ENCODE measurements at places on chromosomes 3 and 15.

DNA sequence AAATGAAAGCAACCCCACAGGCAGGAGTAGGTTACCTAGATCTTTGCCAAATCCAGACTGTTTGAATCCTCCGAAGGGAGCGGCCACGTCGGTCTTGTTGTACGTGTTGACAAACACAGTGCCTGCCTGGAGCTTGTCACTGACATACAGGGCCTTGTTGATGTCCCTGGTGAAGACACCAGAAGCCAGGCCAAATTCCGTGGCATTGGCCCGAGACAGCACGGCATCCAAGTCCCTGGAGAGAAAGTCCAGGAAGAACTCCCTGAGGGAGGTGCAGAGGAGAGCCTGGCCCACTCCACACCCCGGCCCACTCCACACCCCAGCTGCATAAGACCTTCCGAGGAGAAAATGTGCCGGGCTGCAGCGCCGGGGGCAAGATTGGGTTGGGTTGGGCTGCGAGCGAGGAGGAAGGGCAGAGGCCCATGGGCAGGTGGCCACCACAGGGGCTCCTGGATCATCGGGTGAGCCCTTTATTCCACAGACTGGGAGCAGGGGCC, 21.8 kb upstream of the SLC41A3 start:
- peak; percentile 2 for DNase-seq

DNA sequence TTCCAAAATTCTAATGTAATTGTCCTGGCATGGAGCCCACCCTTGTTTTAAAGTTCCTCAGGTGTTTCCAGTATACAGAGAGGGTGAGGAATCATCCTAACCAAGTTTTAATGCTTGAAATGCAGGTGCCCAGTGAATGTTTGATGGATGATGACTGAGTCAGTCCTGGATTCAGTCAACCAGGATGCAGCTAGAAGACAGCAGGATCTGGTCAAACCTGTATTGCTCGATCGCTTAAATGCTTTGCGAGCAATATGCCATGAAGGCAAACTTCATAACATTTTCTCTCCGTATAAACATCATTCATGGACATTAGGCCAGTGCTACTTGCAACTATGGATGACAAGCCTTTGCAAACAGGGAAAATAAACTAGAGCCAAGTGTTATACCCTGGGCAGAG, 591.2 kb downstream of the RSL24D1 start:
- no peak for DNase-seq

GRCh38 chr15:89802986-89803824, 11.4 kb downstream of the ANPEP start:
- no peak for DNase-seq

DNA sequence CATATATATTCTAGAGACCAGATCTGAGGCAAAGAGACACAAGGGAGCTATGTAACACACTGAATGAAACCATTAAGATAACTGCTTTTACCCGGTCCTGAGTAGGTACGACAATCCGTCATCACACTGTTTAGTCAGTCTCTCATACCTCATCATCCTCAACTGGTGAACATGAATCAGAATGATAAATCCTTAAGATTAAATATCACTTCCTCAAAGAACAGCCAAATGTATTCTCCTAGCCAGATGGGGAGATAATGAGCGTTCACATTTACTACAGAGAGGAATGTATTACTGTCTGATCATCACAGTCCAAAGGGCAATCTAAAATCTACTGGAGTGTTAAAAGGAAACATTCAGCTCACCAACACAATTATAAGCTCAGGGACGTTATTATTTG, 319.4 kb upstream of the STAC start:
- DNase-seq = no peak

DNA sequence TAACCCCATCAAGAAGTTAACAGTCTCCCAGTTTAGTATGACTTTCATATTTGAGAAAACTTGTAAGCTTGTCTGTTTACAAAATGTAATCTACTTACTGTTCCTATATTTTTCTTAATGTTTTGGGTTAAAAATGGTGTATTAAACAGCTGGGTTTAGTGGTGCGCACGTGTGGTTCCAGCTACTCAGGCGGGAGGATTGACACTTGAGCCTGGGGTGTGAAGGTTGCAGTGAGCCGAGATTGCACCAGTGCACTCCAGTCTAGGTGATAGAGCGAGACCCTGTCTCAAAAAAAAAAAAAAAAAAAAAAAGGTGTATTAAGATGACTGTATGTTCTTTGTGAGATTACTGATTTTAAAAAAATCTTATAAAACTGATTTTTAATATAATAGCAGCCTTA, 69.3 kb downstream of the BBX start:
- no peak for DNase-seq

GRCh38 chr3:185912929-185913901, 24.6 kb downstream of the TRA2B start:
- no peak for DNase-seq

- no peak for DNase-seq
Measured at GRCh38 chr3:76997733-76998132, 42.2 kb upstream of the ROBO2 start.

GRCh38 chr15:70584441-70584837, 178.9 kb downstream of the UACA start:
- no peak for DNase-seq

GRCh38 chr15:60328852-60329443, 68.8 kb downstream of the ANXA2 start:
- DNase-seq = peak; percentile 55

- no peak for DNase-seq
Measured at GRCh38 chr3:138463724-138464490, 29.5 kb downstream of the ESYT3 start.

DNA sequence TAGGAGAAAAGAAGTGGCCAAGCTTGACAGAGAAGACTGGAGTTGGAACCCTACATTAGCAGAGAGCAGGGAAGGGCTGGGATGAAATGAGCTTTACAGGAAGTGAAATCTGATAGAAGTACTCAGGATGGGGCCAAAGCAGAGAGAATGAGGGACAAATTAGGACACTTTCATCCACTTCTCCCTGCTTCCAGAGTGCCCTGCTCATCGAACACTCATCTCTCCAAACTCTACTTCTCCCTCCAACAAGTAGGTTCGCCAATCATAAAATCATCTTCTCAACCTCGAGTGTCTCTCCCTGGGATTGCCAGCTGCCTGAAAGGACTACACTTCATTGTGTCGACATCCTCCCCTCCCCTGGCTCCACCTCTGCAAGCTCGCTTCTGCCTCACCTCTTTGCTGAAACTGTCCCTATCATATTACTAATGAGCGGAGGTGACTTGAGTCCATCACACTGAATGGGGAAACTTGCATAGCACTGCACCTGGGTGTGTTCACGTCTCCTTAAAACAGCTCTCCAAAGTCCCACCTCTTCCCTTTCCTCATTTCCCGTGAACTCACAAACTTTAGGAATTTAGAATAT, 365.8 kb downstream of the FOXP1 start:
- no peak for DNase-seq

DNA sequence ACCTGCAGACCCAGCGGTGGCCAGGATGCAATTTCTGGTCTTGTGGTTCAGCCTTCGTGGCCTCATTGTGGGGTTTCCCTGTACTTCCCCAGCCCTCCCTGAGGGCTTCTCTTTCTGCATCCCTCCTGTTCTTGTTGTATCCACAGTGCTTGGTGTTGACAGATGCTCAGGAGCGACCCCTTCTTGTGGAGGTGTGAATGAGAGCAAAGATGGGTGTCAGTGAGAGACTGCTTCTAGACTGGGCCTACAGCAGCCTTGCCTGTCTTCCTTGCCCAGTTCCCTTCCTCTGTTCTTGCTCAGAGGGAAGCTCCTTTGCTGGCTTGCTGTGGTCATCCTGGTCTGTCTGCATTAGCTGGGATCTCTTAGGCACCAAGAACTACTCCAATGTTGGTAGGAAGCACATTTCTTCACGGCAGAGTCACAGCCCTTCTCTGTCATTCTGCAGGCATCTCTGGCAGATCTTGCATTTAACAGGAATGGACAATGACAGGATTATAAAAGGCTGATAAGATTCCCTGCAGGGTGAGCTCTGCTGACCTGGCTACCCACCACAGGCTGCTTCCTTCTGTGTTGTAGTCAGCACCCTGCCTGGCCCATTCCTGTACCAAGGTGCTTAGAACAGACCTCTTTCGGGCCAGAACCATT, 317.8 kb upstream of the C2CD4B start:
- DNase-seq = peak; percentile 31

DNA sequence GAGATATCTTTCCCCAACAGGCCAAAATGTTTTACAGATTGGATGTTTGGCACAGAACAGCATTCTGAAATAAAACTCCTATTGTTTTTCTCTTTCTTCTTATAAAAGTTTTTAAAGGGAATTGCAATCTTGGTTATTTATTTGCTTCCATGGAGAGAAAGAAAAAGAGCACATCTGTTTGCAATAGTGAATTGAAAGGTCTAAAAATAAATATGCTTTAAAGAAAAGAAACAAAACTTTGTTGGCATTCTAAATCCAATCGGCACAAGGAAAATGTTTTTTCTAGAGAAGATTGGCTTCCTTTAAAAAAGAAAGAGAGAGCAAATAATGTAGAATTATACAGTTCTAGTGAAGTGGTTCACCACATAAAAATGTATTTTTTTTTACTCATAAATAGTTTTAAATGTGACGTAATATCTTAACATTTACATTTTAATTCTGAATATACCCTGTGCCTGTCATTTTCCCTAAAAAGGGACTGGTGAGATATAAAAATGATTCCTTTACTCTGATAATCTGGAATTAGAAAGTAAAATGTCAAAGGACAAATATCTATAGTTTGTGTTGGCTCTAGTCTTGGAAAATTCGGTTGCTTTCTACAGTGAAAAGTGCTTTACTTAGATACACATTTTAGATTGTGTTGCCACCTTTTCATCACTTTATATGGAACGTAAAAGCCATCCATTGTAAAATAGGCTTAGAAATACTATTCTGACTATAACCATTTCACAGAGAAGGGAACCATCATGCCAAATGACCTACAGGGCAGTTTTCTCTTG, 257.4 kb upstream of the CBLB start:
- DNase-seq = no peak

- DNase-seq = no peak
Measured at GRCh38 chr3:19231792-19232461, 83.6 kb downstream of the KCNH8 start.

DNA sequence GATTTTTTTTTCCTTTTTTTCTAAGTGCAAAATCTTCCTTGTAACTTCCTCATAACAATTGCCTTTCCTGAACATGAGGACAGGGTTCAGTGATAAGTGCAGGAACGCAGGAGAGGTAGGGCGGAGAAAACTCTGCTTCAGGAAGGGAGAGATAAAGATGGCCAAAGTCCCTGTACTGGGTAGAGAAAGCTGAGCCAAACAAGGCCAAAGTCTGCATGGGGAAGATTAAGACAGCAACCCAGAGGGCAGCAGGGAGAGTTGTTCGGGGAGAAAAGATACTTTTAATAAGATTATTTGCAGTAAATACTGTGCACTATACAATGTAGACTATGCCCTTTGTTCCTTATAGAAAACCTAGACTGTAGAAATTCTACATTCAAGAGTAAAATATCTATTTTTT, 55.4 kb upstream of the LRRFIP2 start:
- DNase-seq = peak; percentile 78

- no peak for DNase-seq
Measured at GRCh38 chr15:55277715-55278114, 11.9 kb downstream of the RAB27A start.

DNA sequence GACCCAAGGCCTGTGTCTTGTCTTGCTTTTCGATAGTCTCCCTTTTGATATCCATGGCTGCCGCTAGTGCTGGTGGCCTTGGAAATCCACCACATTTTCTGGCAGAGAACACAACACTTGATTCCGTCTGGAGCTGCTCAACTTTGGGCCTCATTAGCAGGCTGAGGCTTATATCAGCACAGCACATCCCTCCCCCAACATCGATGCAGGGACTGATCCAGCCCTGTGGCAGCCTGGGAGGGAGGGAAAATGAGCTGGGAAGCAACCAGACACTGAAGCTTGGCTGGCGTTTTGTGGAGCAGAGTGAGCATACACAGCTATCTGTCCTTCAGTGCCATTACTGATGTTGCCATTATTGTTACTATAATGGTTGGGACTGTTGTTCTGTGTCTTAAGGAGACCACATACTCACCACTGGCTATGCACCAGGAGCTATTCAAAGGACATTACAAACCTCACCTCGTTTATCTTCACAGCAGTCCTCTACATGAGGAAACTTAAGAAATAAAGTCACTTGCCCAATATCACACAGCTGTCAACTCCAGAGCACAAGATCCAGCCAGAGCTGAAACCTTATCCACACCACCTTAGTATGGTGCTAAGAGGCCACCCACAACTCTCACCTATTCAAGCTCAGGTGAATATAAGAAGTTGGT, 102.9 kb downstream of the SUCLG2 start:
- DNase-seq = no peak

DNA sequence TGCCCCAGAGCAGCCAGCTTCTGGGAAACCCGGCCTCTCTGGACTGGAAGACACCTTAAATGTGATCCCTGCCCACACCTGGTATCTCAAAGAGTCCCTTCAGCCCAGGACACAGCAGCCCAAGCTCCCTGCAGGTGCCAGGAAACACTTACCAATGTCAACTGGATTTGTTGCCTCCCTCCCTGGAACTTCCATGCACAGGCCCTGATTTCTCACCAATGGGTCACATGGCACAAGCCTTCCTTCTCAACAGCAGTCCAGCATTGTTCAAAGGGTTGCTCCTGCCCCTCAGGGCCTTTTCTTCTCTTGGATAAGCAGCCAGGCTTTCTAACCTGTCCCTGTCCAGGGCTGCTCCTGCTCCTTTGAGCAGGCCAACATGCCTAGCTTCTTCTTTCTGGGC, 31.6 kb downstream of the ANP32A start:
- DNase-seq = no peak

DNA sequence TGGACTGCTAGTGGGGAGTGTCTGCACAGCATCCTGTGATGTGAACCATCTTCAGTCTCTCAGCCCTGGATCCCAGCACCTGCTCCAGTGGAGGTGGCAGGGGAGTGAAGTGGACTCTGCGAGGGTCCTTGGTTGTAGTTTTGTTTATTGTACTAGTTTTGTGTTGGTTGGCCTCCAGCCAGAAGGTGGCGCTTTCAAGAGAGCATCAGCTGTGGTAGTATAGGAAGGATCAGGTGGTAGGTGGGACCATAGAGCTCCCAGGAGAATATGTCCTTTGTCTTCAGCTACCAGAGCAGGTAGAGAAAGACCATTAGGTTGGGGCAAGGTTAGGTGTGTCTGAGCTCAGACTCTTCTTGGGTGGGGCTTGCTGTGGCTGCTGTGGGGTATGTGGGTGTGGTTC, 20.9 kb downstream of the NEK11 start:
- DNase-seq = no peak

- peak; percentile 47 for DNase-seq
Measured at GRCh38 chr15:51077221-51078153, 17.2 kb downstream of the TNFAIP8L3 start.

DNA sequence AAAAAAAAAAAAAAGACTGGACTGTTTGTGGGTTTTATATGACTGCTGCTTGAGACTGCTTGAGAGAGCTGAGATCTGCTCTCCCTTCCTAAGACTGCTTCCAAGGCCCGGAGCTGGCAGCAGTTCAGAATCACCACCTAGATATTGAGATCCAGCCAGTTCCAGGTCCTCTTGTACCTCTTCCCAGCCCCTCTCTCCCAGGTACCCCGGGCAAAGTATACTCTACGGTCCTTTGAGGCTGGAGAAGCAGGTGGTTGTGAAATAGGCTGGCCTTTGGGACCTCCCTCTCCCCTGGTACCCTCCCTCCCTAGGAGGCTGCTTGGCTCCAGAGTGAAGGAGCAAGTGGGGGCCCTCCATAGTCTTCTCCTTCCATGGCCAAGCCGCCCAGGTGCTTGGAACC, 12.6 kb upstream of the BAHD1 start:
- no peak for DNase-seq
